ENCODE measurements at places on chromosomes 2 and 18.

- no peak for DNase-seq
Observed at GRCh38 chr2:176025932-176026331, 23.9 kb upstream of the LNPK start.

GRCh38 chr18:3983351-3983969, 471.6 kb downstream of the DLGAP1 start:
- no peak for DNase-seq

DNA sequence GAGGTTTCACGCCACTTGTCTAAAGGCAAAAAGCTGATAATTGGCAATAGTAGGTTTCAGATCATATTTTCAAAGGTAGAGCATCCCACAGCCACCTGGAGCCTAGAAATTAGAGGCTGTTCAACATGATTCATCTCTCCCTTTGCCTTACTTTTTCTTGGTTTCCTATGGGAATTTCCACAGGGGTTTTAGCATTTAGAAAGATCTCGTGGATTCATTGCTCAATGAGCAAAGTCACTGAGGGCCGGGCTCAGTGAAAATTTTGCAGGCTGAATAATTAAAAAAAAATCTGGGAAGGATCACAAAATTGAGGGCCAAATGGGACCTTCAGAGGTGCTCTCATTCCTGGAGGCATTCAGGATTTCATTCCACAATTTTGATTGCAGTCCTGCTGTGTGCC, 137.1 kb downstream of the VAPA start:
- DNase-seq, result no peak

DNA sequence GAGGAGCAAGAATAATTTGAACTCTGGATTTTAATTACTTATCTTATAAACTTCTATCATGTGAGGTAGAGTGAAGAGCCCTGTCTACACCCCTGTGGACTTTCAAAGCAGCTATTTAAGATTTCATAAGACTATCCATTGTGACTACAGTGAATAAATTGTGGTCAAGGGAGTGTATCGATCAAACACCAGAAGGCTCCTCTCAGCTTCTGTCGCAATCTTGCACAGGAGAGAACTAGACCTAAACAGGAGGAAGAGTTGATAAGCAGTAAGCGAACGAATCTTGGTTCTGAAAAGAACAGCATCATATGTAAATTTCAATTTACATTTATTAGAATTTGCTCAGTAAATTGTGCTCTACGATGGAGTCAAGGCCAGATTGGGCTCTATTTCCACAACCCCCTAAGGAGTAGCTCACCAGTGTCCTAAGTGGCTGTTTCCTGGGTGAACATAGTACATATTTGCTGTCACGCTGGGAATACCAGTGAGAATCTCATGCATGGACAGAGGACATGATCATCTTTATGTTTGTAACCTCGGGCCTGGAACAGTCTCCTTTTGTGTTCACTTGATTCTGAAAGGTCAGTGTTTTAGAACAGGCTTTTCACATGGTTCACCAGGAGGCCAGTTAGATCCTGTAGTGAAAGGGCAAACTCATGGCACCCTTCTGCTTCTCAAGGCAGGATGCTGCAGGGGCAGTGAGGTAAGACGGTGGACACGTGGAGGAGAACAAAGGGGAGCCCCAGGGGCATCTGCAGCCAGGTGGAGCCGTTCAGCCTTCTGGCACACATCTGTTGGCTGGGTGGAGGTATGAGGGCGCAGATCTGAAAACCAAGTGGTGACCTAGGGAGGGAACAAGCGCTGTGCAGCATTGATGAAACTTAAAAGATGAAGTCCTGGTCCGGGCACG, 33.3 kb downstream of the NPAS2 start:
- DNase-seq, result no peak

DNA sequence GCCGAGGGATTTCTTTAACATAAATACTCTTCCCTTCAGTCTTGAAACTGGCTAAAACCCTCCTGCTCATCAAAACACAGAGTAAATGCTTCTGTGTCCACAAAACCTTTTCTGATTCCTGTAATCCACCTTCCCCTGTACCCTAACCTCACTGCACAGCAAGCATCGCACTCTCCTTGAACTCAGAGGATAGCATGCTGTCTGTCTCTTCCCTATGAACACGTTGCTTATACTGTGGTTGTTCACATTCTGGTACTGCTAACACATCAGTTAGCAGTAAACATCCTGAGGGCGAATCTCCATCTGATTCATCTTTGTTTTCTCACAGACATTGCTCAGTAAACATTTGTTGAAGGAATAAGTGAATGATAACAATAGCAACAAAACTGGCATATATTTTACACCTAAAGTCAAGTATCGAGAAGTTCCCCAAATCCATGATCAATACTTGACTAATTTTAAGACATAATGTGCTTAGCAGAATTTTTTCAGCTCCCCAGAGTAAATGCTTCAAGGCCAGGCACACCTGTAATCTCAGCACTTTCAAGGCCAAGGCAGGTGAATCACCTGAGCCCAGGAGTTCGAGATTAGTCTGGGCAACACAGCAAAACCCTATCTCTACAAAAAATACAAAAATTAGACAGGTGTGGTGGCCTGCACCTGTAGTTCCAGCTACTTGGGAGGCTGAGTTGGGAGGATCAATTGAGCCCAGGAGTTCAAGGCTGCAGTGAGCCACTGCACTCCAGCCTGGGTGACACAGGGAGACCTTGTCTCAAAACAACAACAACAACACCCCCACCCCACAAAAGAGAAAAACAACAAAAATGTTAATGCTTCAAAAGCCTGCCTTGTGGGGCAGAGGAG, 45.6 kb upstream of the LPIN2 start:
- no peak for DNase-seq

GRCh38 chr2:114039677-114040076, 149.8 kb downstream of the ACTR3 start:
- no peak for DNase-seq

GRCh38 chr2:13650586-13651180, 933.9 kb downstream of the TRIB2 start:
- no peak for DNase-seq

DNA sequence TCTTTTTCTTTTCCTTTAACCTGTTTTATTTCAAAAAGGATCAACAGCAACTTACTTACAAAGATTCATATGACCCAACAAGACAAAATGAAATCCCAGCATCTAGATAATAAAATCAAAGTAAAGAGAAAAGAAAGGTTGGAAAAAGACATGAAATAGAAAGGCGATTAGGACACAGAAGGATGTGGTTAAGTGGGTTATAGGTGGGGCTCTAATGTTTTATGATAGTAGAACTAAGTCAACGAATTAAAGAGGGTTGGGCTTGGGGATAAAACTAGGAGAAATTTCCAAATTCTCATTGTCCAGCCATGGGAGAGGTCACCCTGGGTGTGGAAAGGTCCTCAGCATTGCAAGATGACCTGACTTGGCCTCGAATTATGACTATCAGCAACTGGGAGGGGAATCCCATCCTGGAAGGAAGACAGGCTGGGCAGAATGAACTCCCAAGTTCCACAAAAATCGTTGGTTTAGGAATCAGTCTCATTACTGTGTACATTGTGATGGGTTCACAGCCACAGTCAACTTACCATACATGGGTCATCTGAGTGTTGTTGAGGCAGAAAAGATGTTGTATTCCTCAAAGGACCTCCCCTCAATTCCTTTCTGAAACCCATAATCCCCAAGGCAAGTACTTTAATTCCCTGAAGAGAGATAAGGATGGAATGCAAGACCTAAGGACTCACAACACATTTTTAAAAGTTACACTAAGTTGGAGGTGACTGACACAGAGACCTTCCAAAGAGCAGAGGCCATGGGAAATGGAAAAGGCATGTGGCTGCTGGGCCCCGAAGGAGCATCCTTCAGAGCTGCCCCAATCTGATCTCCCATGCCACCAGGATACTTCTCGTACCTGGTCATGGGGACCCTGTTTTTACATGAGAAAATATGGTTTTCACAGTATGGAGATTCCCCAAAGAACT, 167.6 kb downstream of the UXS1 start:
- no peak for DNase-seq

DNA sequence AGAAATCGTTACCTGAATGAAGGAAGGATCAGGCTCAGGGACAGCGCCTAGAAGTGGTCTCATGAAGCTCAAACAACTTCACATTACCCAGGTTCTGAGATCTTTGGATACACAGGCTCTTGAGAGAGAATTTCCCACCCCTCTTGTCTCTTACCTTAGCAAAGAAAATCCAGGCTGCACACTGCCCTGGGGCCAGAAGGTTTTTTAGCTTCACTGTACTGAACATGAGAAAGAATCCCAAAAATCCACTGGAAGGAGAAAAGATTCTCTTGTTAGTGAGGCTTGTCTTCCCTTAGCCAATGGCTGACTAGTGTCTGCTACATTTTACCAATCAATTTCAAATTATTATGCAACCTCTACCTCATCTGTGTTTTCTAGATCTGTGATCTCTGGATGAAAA, 101.0 kb upstream of the RIOK3 start:
- DNase-seq, result no peak

GRCh38 chr2:26970928-26971627, 641 bp downstream of the MAPRE3 start:
- DNase-seq, result no peak

DNA sequence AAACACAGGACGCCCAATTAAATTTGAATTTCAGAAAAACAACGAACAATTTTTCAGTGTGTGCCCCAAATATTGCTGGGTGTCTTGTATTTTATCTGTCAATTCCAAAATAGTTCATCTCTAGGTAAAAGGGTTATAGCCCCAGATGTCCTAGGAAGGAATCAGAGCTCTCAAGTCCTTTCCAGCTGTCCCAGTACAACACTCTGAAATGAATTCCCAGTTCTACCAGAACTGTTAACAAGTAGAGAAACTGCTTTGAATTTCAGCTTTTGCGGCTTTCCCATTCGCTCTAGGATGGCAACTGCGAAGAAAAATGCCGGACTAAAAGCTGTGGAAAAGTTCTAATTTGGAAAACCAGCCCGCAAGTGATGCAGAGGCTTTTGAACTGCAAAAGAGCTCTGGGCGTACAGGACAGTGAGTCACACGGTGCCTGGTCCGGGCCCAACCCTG, 497 bp upstream of the GIGYF2 start:
- no peak for DNase-seq

GRCh38 chr2:240464514-240465241, 29.2 kb downstream of the GPC1 start:
- DNase-seq, result no peak

DNA sequence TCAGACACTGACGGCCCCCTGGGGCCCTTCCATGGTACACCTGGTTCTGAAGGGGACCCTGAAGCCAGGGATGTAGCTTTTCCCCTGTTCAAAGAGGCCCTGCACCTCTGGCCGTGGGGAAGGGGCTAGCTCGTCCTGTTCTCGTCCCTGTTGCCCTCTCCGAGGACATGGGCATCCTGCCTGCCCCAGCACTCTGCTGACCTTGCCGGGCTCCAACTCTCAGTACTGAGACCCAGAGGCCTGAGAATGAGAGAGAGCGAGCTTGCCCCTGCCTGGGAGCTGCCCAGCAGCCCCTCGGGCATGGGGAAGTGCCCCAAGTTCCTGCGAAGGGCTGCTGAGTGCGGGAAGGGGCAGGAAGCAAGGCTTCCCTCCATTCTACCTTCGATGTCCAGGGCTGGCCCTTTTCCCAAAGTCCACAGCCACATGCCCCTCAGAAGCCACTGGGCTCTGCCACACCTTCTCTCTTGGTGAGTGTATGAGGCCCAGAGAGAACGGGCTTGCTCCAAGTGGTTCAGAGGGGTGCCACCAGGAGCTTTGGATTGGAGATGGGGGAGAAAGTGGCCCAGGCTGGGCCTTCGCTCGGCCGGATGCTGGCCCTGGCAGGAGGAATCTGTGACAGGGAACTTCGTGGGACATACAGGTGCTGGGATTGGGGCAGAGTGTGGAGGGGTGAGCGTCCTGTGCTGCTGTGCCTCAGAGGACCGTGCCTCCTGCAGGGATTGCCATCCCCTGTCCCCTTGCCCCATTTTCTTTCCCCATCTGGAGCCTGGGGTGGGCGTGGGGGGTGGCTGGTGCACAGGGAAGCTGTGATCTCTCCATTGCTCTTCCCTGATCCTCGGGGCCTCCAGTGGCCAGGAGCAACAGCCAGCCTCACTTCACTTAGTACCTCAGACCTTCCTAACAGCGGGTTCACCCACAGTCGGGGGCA, 50.8 kb downstream of the KCNIP3 start:
- DNase-seq, result no peak

DNA sequence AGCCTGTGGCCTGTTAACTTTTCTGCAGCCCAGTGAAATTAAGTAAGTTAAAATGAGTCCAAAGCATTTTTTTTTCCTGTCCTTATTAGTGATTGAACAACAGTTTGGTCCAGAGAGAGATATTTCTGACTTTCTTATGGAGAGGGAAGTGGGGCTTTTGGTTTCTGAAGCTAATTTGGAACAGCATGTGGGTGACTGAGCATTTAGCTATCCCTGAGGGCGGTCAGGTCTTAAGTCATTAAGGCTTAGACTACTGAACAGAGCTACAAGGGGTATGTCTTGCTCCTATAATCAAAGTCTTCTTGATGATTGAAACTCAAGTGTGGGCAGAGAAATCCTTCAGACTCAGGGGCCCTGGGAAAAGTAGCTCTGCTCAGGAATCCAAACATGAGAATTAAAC, 14.0 kb downstream of the ARHGAP25 start:
- DNase-seq, result no peak

DNA sequence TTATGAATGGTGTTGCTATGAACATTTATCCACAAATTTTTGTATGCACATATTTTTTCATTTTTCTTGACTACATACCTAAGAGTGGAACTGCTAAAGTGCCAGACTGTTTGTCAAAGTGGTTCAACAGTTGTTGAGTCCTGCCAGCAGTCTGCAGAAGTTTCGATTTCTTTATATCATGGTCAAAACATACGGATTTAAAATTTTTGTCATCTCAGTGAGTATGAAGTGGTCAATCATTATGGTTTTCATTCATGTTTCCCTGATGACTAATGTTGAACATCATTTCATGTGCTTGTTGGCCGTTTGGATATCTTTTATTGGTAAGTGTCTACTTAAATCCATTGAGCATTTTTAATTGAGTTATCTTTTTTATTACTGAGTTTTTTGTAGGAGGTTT, 39.2 kb downstream of the CCDC138 start:
- no peak for DNase-seq

- DNase-seq, result no peak
Observed at GRCh38 chr2:223470602-223471001, 131.6 kb downstream of the SCG2 start.

DNA sequence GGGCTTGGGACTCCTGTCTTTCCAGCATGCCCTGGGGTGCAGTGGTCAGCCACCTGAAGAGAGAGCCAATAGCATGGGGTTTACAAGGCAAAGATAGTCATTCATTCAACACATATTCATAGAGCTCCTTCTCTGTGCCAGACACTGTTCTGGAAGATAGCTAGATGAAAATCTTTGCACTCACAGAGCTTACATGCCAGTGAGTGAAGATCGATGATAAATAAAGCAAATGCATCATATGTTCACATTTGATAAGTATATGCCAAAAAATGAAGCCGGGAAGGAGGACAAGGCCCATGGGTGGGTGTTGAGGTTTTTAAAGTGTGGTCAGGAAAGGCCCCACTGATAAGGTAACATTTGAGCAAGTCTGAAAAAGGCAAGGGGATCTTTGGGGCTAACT, 130.8 kb upstream of the CDCA7 start:
- no peak for DNase-seq

DNA sequence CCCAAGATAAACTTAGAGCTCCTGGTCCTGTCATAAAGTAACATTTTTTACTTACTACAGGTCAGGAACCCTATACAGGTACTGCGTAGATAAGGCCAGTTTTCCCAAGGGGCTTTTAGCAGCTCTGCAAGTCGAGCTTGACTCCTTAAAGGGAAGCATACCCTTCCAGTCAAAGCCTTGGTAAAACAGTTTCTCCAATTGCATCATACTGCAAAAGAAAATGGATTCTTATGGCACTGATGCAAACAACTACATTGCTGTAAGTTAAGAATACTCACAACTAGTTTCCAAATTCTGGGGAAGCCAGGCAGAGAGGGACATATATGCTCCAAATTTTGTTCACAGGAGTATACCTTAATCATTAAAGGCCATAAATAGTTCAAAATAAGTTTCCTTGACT, 31.0 kb downstream of the MYO3B start:
- no peak for DNase-seq
